Motor neuron (in vitro differentiated cells): ENCODE measurements at places on chromosomes 5 and 9. TPM values are rescaled to one million over a fixed set of nuclear protein-coding genes. Genes with fewer than 3 reads are reported as not detected.

The OR2V1 gene
- 0.26 TPM in 1 of 2 replicates, not detected in the other for total RNA-seq

DNA sequence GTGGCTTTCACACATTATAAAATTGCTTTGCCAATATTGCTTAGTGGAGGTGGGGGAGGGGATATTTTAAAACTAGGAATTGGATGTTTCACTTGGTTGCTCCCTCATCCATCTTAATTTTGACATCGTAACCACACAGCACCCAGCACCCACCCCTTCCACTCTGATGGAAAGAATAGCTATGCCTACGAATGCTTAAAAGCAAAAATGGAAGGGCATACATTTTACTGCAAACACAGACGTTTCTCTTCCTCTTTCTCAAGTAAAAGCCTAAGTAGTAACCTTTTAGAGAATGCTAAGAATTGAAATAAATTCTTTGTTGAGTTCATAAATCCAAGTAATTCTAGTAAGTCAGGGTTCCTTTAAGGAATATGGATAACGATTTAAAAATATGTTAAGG is 69.9 kb downstream of the JAKMIP2 start:
- peak; percentile 33 for ATAC-seq

DNA sequence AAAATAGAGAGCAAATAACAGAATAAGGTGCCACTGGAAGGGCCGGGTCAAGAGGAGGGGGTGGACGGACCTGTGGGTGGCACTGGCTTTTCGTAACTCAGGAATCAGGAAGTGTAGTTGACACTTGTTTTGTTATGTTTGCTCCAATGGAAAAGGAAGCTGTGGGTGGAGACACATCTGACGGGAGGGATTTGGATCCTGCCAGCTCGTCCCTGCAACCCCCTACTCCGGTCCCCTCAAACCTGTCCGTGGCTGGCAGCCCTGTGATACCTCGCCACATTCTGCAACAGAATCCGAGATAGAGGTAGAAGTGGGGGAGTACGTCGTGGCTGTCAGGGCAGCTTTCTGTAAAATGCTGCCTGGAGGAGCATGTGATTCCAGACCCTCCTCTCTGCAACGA is 104.2 kb upstream of the IER5L start:
- no peak for ATAC-seq

GRCh38 chr5:161546095-161546469 is 443 bp downstream of the GABRB2 start:
- ATAC-seq = no peak

The FREM1 gene
- 0.76 and 1.4 TPM in 2 replicates for total RNA-seq

- ATAC-seq = no peak
These were observed 398.3 kb downstream of the NTRK2 start for GRCh38 chr9:85067792-85068191.

The DOK3 gene
- 2.3 and 3.0 TPM in 2 replicates for total RNA-seq

GRCh38 chr9:130711469-130711868 is 17.9 kb downstream of the EXOSC2 start:
- no peak for ATAC-seq

- no peak for ATAC-seq
These were observed 44.7 kb upstream of the UNC5A start for GRCh38 chr5:176765687-176766086.

The SLC44A1 gene
- total RNA-seq = 96.7 and 103 TPM in 2 replicates

DNA sequence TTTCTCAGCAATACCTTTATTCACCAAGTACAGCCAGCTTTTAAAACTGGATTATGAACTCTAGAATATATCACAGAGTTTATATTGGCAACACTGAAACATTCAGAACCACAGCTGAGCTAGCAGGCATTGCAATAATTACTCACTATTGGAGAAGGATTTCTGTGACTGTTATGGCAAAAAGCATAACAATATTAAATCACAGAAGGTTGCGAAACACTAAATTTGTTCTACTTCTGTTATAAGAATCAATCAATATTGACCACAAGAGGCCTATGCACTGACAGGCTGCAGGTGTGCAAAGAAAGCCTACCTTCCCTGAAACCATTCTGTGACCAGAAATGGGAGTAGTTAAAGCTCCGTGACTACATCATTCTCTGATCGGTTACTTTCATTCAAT is 59.2 kb downstream of the AP3B1 start:
- ATAC-seq = no peak

GRCh38 chr5:157924931-157925729 is 66.2 kb upstream of the CLINT1 start:
- no peak for ATAC-seq

- no peak for ATAC-seq
These were observed 73.9 kb downstream of the SH3PXD2B start for GRCh38 chr5:172380301-172380986.

DNA sequence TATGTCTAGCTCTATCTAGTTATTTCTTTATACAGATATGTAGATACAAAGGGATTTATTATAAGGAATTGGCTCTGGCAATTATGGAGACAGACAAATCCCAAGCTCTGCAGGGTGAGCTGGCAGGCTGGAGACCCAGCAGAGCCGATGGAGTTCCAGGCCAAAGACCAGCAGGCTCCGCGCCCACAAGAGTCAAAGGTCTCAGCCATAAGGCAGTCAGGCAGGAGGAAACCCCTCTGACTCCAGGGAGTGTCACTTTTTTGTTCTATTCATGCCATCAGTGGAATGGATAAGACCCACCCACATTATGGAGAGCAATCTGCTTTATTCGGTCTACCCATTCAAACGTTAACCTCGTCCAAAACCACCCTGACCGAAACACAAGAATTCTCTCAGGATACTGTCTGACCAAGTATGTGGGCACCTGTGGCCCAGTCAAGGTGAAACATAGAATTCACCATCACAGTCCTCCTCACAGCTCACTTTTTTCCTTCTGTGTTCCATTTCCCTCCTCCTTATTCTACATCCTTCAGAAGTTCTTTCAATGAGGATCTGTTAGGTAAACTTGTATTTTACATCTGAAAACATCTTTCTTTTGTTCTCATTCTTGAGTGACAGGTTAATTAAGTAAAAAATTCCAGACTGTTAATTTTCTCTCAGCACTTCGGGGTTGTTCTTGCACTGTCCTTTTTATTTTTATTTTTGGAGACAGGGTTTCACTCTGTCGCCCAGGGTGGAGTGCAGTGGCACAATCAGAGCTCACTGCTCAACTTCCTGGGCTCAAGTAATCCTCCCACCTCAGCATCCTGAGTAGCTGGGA is 21.2 kb downstream of the RNF130 start:
- no peak for ATAC-seq

- peak; percentile 79 for ATAC-seq
These were observed 40.9 kb downstream of the CACNA1B start for GRCh38 chr9:137918331-137919094.

DNA sequence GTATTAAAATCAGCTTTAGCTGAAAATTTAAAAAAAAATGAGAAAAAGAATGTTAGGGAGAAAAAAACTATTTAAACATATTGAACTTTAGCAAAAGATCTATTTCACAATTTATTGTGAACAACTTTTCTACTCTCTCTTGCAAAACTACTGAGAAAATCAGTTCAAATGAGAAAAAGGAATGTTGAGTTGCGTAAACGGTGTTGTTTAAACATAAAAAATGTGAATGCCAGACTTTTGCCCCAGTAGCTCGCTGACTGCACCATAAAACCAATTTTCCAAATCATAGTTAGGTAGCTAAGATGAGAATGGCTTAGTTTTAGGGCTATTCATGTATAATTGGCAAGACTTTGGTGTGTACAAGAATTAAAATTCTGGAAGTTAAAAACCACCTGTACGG is 13.4 kb upstream of the RAD23B start:
- ATAC-seq = no peak

- ATAC-seq = peak; percentile 70
These were observed 58.2 kb downstream of the DRD1 start for GRCh38 chr5:175385691-175386362.

- peak; percentile 64 for ATAC-seq
These were observed 681 bp upstream of the ETF1 start for GRCh38 chr5:138543730-138544104.

DNA sequence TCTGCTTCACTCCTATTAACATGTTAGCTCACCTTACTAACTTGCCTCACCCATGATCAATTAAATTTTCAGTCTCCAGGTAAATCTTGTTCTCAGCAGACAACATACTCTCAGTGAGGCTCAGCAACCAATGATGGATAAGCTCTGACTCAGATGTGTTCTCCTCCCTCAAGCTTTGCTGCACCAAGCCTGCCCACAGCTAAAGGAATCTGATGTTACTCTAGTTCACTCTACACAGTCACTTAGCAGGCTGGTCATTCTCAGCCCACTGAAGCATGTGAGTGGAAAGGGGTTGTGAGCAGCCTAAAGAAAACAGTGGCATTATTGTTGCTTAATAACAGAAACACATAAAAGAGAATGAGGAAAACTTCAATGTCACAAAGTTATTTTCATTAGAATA is 37.3 kb upstream of the CTNND2 start:
- no peak for ATAC-seq

The COL15A1 gene
- total RNA-seq = 7.0 and 9.5 TPM in 2 replicates

GRCh38 chr9:31615966-31616365 is 768.5 kb upstream of the ACO1 start:
- ATAC-seq = no peak

DNA sequence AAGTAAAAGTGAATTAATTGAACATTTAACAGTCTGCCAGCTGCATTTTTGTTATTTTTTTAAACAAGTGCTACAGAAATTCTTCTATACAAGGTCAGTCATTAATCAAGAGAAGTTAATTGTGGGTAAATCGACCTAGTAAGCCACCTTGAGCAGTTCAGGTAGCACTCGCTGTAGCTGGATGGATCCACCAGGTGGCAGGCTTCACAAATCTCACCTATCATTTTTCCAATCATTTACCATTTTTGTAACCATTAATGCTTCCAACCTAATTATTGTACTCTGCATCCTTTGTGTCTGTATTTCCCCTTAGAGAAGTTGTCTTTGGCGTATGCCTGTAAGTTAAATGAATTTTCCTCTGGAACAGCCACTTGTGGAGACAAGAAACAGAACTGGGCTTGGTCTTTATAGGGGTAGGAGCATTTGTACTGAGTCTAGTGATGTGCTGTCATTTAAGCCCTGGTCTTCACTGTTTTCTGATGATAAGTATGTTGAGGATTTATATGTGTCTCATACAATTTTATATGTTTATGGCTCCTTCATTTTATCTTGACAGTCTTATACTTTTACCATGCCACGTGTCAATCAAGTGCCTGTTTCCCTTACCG is 39.5 kb downstream of the CD180 start:
- ATAC-seq = peak; percentile 28

DNA sequence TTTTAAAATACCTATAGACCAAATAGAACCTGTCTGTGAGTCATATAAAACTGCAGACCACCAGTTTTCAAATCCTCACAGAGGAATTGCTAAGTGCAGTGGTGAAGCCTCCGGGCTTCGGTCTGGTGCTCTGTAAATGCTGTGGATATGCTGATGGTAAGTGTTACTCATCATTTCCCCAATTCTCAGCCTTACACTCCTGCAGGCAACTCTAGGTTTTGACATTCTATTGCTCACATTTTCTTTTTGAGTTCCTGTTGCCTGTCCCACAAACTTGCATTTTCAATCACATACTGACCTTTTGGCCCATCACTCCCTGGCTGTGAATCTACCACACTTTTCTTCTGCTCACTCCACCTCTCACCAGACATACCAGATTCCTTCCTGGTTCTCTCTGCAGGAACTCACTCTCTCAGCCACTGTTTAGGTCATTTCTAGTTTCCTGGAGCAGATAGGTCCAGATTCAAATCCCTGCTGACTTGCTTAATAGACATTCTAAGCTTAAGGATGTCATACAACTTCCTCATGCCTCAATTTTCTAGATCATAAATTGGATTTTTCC is 192.9 kb downstream of the RAB3C start:
- peak; percentile 99 for ATAC-seq

The FBP1 gene
- not detected in 2 replicates for total RNA-seq

DNA sequence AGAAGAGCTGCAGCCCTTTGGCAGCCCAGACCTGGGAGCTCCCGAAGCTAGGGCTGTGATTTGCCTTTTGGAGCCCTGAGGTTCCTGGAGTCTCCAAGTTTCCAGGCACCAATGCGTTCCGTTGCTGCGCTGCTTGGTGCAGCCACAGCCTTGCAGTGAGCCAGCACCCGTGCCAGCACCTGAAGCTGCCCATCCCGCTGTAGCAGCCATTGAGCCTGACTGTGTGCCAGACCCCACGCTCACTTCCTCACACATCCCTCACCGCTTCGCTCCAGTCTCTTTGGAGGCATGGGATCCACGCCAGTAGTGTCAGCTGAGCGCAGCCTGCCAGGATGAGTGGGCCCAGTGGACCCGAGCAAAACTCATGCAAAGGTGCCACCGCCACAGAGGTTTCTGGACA is 22.5 kb upstream of the C9orf72 start:
- ATAC-seq = no peak

DNA sequence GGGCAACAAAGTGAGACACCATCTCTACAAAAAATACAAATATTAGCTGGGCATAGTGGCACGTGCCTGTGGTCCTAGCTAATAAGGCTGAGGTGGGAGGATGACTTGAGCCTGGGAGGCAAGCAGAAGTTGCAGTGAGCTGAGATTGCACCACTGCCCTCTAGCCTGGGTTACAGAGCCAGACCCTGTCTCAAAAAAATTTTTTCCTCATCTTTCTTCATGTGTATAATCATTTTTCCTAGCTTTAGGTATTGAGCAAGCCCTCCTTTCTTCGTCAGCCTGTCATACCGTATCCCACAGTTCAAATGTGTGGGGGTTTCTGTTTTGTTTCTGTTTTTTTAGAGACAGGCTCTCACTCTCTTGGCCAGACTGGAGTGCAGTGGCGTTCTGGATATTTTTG is 41.3 kb downstream of the EHMT1 start:
- no peak for ATAC-seq

DNA sequence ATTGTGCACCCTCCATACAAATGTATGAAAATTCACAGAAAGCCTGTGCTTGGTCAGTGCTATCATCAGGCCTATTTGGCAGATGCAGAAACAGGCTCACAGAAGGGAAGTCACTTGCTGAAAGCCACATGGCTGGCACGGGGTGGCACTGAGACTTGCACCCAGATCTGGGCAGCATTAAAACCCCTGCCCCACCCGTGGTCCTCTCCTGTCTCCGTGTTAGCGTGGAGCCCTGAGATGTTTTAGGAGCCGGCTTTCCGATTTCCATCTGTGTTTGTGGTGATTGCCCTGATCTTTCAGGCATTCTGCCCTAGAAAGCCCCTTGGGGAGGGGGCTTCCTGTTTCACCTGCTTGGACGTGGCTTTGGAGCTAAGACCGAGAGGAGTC is 102.2 kb upstream of the IER5L start:
- ATAC-seq = no peak

DNA sequence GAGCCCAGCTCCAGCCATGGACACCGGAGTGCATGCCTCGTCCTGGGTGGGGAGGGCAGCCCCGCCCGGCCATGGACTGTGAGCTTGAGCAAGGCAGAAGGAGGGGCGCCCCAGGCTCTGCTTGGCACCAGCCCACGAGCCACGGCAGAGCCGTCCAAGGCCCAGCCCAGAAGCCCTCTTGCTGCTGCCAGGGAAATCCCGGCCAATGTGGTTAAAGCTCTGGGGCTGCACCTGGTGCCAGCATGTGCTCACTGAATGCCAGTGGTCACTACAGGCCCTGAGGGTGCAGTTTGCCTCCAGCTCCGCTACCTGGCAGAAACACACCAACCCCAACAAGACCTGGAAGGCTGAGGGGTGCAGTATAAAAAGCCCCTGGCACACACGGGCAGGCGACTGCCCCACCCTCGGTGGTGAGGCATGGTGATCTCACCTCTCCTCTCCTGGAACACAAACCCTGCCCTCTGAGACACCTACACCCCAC is 11.8 kb downstream of the BRD3 start:
- ATAC-seq = no peak

- no peak for ATAC-seq
These were observed 7.7 kb downstream of the NOXA1 start for GRCh38 chr9:137430723-137431415.

GRCh38 chr5:129921204-129921603 is 16.9 kb downstream of the CHSY3 start:
- no peak for ATAC-seq
